ENCODE measurements at places on chromosomes 6 and 20.

DNA sequence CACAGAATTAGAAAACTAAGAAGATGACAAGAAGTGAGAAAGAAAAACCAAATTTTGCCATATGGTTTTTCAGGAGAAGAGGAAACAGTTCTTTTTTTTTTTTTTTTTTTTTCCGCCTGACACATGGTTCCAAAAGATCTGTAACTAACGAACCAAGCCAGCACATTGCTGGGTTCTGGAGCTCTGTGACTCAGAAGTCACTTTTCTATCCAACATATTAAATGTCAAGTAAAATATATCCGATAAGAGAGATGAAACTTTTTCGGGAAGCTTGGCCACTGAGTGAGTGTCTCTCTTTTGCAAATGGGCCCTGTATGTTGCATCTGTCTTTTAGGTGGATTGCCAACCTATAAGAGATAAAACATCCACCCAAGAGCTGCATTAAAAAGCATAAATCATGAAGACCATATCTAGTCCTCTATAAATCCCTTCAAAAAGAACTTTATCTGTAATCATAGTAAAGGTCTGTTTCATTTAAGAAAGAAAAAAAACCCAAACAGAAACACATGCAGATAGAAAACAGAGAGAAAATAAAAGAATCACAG, 4.6 kb downstream of the METTL24 start:
- DNase-seq = no peak

- no peak for DNase-seq
Observed at GRCh38 chr6:99026135-99026534, 78.4 kb upstream of the FBXL4 start.

DNA sequence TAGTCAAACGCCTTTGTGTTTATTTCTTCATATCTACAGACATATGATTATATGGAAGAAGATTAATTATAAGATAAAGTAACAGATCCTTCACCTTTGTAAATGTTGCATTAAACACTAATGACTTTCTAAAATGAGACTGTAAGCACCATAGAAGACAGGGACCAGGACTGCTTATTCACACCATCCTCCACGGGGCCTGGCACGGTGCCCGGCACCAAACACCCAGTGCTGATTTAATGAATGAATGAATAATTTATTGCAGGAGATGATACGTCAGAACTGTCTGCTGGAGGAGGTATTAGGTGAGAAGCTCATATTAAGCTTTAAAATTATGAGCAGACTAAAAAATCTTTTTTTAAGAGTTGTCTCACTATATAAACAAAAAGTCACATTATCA, 88.3 kb downstream of the SLX4IP start:
- peak; percentile 33 for DNase-seq

- DNase-seq = no peak
Observed at GRCh38 chr6:12578097-12578496, 138.5 kb upstream of the PHACTR1 start.

DNA sequence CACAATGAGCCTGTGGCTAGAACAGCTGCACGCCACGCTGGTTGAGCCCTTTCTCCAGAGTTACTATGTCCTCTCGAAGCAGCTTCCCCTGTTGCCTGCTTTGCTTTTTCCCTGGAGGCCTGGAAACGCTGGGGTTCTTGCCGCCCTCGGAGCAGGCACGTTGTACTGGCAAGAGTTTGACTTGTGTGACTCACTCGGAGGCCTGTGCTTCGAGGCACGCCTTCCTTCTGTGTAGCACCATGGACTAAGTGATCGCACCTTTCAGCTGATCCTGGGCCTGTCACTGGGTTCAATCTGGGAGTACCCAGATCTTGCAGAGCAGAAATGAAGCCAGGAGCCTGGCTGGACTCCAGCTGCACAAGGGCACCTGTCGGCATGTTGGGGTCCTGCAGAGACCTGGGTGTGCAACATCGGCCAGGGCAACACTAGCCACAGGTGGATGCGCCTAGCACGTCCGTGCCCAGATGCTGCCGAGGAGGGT, 5.2 kb downstream of the INSM1 start:
- DNase-seq = no peak

- DNase-seq = no peak
Observed at GRCh38 chr6:51129043-51129442, 310.4 kb downstream of the TFAP2B start.

GRCh38 chr6:11129908-11130565, 18.5 kb upstream of the ERVFRD-1 start:
- no peak for DNase-seq

DNA sequence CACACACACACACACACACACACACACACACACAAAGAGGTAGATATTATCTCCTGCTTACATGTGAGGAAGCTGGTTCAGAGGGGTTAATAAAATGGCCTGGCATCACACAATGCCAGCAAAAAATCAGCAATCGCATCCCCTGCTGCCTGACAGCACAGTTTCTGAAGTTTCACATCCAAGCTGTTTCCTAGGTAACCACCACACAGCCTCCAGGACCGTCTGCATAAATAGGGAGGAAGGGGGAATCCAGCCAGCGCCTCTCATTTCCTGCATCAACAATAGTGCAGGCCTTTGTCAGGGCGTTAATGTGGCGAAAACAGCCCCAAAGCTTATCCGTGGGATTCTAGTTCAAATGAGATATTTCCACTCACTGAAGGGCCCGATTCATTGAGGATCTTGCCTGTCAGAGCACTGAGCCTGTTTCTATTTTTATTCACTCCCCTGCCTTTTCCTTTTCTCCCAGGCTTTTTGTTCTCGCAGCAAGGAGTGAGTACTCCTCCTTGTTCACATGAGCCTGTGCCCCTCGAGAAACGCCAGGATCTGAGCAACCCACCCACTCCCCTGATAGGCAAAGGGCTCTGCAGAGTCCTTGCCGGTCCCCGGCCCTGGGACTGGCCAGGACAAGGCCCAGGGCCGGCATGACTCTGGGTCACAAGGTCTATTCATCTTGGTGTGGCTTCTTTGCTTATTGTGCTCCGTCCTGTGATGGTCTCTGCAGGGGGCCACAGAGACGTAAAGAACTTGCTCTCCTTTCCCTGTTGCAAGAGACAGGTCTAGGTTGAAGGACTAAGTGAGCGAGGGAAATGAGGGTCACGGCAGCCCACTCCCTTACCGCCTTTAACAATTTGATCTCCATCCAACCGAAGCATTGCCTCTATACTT, 32.7 kb downstream of the TUBB2B start:
- DNase-seq = no peak

DNA sequence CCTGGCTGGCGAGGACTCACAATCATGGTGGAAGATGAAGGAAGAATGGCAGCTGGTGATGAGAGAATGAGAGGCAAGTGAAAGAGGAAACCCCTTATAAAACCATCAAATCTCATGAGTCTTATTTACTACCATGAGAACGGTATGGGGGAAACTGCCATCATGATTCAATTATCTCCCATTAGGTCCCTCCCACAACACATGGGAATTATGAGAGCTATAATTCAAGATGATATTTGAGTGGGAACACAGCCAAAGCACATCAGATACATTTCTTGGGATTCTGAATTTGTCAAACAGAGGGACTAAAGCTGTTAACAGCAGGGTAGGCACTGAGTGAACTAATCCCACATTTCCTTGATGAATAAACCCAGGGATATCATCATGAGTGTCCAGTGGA, 116.2 kb upstream of the PLCB4 start:
- no peak for DNase-seq

- DNase-seq = no peak
Observed at GRCh38 chr20:44159711-44160110, 27.3 kb downstream of the JPH2 start.

DNA sequence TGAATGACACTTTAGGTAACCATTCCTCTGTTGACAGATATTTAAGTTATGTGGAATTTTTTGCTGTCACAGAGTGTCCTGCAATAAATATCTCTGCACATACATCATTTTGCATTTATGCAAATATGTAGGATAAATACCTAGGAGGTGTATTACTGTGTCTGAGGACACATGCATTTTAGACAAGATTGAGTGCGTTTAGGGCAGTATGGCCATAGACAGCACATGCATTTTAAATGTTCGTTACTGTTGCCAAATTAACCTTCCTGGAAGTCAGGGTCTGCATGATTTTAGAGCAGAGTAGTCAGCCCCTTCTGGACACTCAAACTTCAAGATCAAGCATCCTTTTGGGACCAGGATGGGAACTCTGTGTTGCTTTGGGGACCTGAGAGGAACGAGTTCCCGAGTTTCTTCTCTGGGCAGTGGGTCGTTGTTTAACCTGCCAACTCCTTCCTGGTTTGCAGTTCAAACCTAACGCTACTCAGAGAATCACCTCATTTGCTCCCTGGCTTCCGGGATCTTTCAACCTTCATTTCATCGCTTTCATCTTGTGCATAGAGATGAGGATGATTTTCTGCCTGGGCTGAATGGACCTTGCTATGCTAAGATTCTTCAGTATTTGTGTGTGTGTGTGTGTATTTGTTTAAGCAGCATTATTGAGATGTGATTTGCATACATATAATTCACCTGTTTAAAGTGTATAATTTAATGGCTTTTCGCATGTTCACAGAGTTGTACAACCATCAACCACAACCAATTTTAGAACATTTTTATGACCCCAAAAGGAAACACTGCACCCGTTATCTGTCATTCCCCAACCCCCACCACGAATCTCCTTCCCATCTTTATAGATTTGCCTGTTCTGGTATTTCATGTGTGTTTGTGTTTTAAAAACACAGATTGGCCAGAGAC, 9.8 kb downstream of the BCAS4 start:
- no peak for DNase-seq

DNA sequence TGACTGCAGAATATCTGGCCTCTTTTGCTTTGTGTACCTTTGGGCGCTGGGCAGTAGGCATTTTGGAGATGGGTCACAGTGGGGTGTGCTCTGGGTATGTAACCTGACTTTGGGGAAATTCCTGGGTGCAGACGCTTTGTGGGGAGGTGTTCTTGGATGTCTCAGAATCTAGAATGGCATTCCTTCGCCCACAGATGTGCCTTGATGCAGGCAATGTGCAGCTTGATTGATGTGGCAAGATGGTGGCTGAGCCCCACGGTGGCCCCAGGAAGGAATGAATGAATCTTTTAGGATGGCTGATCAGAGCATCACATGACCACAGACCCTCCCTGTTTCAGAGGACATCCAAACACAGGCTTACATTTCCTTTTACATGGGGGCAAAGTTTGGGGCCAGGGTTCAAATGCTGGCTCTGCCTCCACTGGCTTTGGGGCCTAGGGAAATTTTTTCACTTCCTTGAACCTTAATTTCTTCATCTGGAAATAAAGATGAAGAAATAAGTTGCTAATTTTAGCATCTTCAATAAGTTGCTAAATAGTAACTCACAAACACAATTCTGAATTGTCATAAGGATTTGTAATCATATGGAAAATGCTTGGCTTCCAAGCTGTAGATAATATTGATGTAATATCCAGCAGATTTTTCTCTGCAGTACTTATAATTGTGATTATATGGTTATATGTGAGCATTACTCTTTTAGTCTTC, 5.6 kb downstream of the PPP1R16B start:
- DNase-seq = no peak

- DNase-seq = no peak
Observed at GRCh38 chr6:89134723-89135122, 11.1 kb upstream of the PM20D2 start.

- DNase-seq = peak; percentile 94
Observed at GRCh38 chr20:62794007-62794724, 2.1 kb upstream of the MRGBP start.

DNA sequence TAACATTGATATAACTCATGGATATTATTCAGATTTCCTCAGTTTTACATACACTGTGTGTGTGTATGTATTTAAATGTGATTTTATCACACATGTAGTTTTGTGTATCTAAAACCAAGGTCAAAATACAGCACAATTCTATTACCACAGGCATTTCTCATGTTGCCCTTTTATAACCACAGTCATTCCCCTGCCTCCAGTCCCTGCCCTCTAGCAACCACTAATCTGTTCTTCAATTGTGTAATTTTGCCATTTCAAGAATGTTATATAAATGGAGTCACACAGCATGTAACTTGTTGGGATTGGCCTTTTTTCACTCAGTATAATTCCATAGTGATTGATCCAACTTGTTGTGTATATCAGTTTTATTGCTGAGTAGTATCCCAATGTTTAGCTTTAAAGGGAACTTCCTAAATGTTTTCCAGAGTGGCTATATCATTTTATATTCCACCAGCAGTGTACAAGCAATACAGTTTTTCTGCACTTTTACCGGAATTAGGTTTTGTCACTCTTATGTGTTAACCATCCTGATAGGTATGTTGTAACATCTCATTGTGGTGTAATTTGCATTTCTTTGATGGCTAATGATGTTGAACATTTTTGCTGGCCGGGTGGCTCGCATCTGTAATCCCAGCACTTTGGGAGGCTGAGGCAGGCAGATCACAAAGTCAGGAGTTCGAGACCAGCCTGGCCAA, 338.2 kb downstream of the SOX4 start:
- no peak for DNase-seq
